Germinal center (tissue), 1 donor: ENCODE measurements at places on chromosomes 7 and 10.

DNA sequence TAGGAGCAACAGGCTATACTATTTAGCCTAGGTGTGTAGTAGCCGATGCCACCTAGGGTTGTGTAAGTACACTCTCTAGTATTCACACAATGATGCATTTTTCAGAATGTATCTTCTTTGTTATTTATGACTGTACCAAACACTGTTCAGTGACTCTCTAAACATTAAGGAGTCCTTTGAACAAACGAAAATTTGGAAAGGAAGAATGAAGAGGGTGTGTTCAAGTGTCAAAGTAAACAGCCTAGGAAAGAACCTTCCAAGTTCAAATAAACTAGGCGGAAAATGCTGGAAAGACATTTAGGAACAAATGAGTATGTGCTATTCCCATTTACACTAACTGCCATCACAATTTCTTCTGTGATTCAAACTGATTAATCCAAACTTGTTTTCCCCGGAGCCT is 142.4 kb downstream of the CHCHD3 start:
- DNase-seq, result no peak

GRCh38 chr10:12194752-12195271 is 879 bp downstream of the NUDT5 start:
- peak; percentile 10 for DNase-seq

DNA sequence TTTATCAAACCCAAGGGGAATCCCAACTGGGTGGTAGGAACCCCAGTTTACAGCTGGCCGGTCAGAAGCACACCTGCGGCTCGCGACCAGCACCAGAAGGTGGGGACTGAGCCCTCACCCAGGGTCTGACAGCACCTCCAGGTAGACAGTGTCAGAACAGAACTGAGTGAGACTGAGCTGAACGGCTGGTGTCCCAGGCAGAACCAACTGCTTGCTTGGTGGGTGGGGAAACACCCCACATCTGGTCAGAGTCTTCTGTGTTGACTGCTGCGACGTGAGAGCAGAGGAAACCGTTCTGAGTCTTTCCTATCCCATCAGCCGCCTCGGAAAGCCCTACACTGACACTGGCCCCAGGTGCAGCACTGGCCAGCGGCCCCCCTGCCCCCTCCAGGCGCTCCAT is 160.7 kb downstream of the MAD1L1 start:
- peak; percentile 65 for DNase-seq

- no peak for DNase-seq
Observed at GRCh38 chr10:69337296-69338132, 59.2 kb downstream of the HK1 start.

- DNase-seq, result no peak
Observed at GRCh38 chr10:24515481-24515880, 208.2 kb downstream of the ARHGAP21 start.

GRCh38 chr10:34922138-34922537 is 107.0 kb upstream of the PARD3 start:
- DNase-seq, result no peak

- no peak for DNase-seq
Observed at GRCh38 chr10:87618566-87619423, 40.9 kb upstream of the PAPSS2 start.

DNA sequence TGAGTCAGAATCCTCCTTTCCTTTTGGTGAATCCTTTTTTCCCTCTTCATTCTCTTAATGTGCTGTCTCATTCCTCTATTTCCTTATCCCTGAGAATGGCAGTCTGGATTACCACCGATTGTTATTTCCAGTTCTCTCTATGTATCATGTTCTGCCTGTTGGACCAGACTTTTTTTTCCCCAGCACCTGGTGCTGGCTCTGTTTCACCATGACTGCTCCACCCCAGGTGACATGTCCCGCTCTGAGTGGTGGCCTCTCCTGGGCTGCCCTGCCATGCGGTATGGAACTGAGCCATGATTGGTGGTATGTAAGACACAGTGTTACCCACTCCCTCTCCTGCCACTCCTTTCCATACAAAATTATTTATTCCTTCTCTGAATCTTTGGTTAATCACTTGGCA is 399.9 kb downstream of the GATA3 start:
- no peak for DNase-seq

DNA sequence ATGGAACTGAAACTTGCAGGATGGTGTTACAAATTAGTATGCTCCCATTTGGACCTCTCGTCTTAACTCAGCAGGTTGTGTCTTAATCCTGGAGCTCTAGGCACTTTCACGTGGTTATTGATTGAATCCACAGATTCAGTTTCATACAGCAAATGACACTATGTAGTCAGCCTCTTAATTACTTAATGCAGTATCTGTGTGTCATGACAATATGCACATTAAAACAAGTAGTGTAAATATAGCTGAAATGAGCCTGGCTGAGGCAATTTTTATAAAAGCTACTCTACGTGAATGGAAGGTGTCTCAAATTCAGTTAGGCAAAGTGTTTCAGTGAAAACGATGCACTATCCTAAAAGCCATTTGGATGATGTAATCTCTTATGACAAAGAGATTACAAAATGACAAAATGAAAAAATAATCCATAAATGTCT is 86.8 kb downstream of the CD36 start:
- no peak for DNase-seq

GRCh38 chr7:100120733-100121036 is 1.3 kb downstream of the CNPY4 start:
- DNase-seq, result no peak

GRCh38 chr7:66883716-66884115 is 37.3 kb upstream of the TMEM248 start:
- DNase-seq, result no peak

- no peak for DNase-seq
Observed at GRCh38 chr10:85194706-85195105, 866.3 kb downstream of the CCSER2 start.

GRCh38 chr10:129863201-129863663 is 100.8 kb downstream of the EBF3 start:
- no peak for DNase-seq

GRCh38 chr7:94525923-94526322 is 16.3 kb downstream of the CASD1 start:
- DNase-seq, result no peak

DNA sequence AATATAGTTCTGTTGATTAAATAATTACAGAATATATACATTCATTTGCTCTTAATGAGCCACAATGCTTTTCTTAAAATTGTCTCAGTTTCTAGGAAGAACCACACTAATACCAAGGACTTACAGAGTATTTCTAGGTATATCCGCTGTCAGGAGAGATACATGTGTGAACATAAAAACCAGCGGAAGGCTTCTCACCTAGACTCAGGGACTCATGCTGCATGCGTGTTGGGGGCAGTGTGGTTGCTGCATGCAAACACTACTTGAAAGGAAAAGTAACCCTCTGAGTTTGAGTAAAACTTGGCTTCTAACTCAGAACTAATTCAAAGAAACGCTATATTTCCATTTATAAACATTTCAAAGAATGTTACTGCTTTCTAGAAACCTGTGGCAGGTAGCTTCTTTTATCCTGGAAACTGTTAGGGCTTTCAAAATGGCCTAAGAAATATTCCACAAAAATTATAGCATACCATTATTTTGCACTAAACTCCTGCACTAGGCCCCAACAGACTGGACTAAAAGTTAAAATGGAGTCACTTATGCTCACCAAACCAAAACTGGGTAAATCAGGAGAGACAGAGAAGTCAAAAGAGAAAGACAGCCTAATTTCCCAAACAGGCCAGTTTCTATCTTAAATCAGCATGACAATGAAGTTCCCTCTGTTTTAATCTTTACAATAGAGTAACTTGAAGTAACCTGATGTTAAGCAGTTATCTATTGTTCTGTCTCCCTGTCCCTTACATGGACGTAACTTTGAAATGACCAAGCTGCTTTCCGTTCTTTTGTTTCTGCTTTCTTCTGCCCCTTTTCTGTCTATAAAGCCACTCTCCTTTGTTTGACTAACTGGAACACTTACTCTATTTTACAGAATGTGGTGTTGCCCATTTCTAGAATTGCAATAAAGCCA is 95.2 kb upstream of the FAM133B start:
- DNase-seq, result no peak

- no peak for DNase-seq
Observed at GRCh38 chr7:157484411-157485081, 147.7 kb downstream of the DNAJB6 start.

DNA sequence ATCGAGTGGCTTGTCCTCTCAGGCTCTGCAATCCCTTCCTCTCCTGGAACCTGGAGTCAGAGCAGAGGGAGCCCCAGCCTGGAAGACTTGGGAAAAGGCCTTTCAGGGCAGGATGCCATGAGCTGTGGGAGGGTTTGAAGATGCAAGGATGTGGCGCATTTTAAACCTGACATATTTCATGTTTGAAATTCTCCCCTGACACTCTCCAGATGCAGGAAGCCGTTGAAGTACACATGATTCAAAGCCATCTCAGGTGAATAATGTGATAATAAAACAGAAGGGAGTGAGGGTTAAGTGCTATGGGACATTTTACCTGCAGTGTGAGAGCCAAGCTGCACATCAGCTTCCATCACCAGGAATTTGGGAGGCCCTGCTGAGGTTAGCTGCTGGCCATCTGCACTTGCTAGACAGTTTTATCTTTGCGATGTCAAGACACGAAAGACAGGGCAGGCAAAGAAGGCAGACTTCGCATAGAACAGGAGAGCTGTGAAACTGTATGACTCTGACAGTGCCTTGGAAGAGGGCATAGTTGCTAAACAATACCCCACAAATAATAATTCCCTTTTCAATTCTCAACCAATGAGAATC is 159.1 kb upstream of the GDF10 start:
- no peak for DNase-seq

DNA sequence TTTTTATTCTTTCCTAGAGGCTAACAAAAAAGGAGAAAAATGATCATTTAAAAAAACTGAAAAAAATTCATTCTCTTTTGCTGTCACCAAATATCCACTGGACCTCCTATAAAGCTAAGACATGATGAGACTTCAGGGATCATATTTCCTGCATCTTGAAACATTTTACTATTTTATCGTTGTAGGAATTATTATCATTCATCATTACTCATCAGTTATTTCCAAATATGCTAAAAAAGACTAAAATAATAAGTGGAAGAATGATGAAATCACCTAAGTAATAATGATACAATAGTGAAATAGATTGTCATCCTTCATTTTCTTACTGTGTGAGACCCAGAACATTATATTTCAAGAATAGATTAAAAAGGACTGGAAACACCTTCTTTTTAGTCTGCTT is 28.3 kb downstream of the TAF3 start:
- DNase-seq, result no peak

DNA sequence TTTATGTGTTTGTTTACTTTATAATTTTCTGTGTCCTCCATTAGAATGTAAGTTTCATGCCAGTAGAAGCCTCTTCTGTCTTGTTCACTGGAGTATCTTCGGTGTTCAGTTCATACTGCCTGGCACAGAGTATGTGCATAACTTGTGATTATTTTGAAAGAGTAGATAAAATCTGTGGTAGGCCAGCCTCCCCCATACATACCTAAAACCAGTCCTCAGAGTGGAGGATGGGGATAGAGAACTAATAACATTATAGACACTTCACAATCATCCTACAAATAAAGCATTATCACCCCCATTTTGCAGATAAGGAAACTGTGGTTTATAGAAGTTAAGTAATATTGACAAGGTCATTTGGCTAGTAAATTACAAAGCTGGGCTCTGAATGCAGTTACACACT is 28.0 kb downstream of the VIM start:
- no peak for DNase-seq

- no peak for DNase-seq
Observed at GRCh38 chr10:73908853-73909539, 1.9 kb upstream of the PLAU start.

GRCh38 chr7:113294750-113295149 is 176.4 kb upstream of the SMIM30 start:
- DNase-seq, result no peak

DNA sequence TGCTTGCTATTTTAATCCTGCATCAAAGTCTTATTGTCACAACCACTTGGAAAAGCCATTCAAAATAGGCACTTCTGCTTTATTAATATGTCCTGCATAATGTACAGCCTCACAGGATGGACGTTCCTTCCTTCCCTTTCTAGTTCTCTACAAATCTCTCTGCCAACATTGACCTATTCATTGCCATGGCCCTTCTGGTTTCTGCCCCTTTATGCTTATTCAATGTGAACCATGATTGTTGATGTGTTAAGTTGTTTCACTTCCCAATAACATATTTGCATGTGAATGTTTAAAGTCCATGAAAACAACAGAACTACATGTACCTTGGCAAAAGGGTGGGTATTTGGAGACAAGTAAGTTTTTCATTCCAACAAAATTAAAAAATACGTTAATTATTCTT is 45.7 kb downstream of the COL28A1 start:
- peak; percentile 2 for DNase-seq

DNA sequence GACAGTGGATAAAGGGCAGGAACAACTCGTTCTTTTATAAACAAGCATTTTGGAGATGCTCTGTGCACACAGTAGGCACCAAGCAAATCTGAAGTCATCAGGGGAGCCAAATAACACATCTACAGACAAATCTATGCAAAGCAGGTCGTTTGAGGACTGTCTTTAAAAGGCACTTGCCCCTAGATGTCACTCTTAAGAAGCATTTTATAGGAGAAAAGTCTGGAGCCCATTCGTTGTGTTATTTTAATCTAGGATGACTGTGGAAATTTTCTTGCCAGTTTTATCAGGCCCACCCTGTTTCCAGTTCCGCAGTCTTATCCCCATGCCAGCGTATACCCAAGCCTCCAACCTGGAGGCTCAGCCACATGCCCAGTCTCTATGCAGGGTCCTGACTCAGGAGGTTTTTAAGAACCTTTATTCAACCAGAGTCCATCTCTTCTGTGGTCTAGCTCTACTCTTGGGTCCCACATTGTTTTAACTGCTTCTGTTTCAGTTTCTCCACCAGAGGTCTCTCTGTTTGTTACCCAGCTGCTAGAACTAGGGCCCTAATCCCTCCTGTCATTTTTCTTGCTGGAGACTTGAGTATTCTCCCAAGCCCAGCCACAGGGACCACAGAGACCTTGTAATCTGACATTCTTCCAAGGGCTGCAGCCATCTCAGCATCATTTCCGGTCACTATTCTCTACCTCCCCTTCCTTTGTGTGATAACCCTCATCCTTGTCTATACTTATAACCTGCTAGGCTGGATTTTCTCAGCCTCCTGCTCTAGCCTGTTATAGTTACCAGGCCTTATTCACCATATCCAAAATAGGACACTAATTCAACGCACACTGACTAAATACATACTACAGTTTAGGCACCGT is 26.7 kb downstream of the PIK3CG start:
- no peak for DNase-seq

- no peak for DNase-seq
Observed at GRCh38 chr10:79133416-79133815, 64.7 kb downstream of the ZMIZ1 start.

- DNase-seq, result no peak
Observed at GRCh38 chr7:44617225-44617890, 10.9 kb downstream of the OGDH start.

GRCh38 chr10:78361031-78361430 is 327.4 kb downstream of the RPS24 start:
- DNase-seq, result no peak

GRCh38 chr7:117172283-117172682 is 150.6 kb downstream of the WNT2 start:
- no peak for DNase-seq
